ENCODE measurements at places on chromosomes 4 and X. TPM values are rescaled to one million over a fixed set of nuclear protein-coding genes. Genes with fewer than 3 reads are reported as not detected.

DNA sequence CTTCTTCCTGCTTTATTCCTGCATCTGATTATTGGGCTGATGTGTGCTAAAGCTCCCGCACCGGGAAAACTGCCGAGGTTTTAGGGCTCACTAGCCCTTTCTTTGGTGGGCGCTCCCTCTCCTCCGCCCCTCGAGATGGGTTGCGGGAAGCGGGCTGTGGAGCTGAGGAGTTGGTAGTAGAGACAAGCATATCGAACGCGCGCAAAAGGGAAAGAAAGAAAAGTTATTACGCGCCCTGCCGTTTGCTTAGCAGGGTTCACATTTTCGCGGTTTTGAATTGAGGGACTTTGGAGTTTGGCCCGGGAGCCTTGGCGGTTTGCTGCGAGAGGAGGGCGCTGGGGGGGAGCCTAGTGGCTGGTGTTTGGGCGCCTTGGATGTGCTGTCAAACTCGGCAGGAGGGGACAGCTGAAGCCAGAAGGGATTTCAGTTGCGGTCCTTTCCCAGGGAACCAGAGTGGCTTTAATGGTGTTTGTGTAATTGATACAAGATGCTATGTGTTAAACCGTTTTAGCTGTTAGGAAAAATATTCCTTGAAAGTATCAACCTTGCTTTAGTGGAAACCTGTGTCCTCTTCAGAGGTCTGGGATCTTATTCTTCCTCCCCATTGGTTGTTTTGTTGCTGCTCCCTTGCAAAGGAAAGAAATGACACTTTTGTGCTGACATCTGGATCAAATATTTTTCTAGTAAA lies 1.1 kb downstream of the GAB1 start:
- DNase-seq = peak; percentile 79

GRCh38 chr4:122722256-122722655 lies 10.2 kb upstream of the BBS12 start:
- no peak for DNase-seq

H2BW2 gene
- total RNA-seq = not detected

- no peak for DNase-seq
Measured at GRCh38 chr4:76806757-76807156, 91.2 kb downstream of the SOWAHB start.

GRCh38 chr4:42512226-42512625 lies 114.9 kb downstream of the SHISA3 start:
- DNase-seq = no peak

DNA sequence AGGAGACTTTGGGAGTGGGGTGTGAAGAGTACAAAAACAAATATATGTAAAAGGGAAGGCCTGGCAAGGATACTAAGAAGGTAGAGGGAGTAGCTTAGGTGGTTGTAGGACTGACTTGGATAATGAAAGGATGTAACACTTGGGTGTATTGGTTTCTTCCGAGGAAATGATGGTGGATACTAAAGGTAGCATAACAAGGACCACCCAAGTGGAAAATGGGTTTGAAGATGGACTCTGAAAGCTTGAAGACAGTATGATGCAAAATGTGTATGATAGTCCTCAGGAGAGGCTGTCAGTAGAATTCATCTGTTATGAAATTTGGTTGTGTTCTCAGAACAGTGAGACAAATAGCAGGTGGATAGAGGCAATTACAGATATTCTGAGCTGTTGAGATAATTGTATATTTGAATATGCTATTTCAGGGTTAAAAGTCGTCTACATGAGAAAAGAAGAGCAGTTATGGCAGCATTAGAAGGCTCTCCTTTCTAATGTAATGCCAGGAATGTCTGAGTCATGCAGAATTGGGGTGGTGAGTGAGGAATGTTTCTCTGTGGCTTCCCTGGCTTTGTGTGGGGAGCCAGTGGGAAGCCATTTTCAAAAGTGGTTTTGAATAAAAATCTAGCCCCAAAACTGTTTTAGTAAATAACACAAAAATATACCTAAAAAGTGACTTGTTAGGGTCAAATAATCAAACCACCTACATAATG lies 75.6 kb downstream of the FHIP1A start:
- no peak for DNase-seq

DNA sequence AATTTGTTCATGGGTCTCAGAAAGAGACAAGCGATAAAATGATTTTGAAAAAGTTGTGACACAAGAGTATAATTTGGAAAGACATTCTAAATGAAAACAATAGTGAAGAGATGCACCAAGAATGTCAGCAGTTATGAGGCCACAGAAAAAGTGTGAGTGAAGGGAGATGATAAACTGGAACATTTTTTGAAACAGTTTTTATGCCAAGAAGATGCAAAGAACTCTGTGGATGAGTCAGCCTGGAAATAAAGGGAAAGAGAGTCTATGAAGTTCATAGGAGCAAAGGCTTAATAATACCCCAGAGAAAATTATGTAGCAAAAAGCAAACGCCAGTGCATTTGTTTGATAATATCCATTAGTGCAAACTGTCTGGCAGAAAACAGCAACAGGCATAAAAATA lies 188.4 kb upstream of the TBC1D9 start:
- no peak for DNase-seq

DNA sequence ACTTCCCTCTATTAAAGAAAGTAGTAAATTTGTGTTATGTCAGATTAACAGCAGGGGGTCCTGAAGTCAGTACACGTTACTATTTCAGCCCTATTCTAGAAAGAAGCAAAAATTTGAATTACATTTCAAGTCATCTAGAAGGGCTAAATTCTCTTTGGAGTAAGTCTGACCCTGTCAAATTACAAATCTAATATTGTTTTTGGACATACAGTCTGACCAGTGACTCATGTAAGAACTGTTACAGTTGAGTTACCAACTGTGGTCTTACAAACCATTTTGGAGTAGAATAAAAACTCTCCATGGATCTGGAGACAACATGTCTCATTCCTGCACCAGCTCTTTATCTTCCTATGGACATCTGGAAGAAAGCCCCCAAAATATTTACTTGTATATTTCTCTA lies 36.0 kb upstream of the GYPA start:
- DNase-seq = no peak

DNA sequence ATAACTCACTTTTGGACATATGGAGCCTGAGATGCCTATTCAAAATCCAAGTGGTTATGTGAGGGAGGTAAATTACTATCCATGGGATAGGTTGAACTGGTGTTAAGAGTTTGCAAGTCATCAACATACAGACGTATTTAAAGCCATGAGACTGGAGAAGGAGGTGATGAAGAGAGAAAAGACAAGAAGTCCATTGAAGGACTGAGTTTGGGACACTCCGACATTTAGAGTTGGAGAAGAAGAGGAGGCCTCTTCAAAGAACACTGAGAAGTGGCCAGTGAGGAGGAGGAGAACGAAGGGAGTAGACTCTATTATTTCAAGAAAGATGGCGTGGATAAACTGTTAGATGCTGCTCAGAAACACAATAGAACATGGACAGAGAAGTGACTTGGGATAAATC lies at the start of gene CNGA2:
Gene CNGA2 (plus strand): TSS at position 301 of the 400 bp plus-strand sequence. CDS start 3,738 bp downstream, outside the sequence.
- no peak for DNase-seq

Data from mucosa of descending colon (tissue), 3 donors.